BJ (cell line): ENCODE measurements at places on chromosomes 16 and 17.
A peak's percentile ranks its signal among the peaks of the same experiment; 100 is the strongest.

DNA sequence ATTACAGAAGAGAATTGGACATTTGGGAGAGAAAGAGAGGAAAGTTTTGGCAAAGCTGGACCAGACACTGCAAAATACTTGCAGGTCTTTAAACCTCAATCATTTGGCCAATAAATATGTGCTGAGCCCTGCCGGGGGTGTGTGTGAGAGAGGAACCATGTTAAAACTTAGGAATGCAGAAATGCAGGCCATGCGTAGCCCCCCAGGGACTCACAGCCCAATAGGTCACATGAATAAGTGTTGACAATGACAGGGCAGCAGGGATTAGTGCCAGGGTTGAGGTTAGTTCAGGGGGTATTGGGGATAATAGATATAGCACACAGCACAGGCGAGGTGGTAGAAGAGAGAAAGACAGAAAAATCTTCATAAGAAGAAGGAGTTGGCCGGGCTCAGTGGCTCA lies 113.3 kb upstream of the ADAMTS18 start:
- DNase-seq, result no peak

GRCh38 chr16:67091906-67092566 lies 17.7 kb upstream of the PHAF1 start:
- peak; percentile 71 for DNase-seq

- DNase-seq, result no peak
Observed at GRCh38 chr16:86902656-86903001, 324.3 kb downstream of the FOXL1 start.

GRCh38 chr17:75099881-75100595 lies 9.7 kb upstream of the ARMC7 start:
- no peak for DNase-seq

DNA sequence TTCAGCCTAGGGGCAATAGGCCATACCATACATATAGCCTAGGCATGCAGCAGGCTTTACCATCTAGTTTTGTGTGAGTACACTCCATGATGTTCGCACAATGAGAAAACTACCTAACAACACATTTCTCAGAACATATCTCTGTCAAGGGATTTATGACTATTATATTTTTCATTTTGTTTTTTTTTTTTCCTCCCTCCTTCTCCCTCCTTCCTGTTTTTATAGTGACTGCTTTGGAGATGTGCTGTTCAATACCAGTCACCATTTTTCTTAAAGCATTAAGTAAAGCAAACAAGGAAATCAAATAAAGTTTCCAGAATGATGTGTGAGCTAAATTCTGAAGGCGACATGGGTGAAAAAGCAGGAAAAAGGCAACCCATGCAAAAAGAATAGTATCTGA lies 194.6 kb downstream of the STX8 start:
- no peak for DNase-seq

- DNase-seq, result no peak
Observed at GRCh38 chr16:1998852-1999801, 9.4 kb downstream of the SYNGR3 start.

GRCh38 chr17:82386881-82387704 lies 15.5 kb downstream of the UTS2R start:
- DNase-seq, result no peak

GRCh38 chr17:48295362-48296288 lies 134.4 kb downstream of the SKAP1 start:
- DNase-seq, result no peak

DNA sequence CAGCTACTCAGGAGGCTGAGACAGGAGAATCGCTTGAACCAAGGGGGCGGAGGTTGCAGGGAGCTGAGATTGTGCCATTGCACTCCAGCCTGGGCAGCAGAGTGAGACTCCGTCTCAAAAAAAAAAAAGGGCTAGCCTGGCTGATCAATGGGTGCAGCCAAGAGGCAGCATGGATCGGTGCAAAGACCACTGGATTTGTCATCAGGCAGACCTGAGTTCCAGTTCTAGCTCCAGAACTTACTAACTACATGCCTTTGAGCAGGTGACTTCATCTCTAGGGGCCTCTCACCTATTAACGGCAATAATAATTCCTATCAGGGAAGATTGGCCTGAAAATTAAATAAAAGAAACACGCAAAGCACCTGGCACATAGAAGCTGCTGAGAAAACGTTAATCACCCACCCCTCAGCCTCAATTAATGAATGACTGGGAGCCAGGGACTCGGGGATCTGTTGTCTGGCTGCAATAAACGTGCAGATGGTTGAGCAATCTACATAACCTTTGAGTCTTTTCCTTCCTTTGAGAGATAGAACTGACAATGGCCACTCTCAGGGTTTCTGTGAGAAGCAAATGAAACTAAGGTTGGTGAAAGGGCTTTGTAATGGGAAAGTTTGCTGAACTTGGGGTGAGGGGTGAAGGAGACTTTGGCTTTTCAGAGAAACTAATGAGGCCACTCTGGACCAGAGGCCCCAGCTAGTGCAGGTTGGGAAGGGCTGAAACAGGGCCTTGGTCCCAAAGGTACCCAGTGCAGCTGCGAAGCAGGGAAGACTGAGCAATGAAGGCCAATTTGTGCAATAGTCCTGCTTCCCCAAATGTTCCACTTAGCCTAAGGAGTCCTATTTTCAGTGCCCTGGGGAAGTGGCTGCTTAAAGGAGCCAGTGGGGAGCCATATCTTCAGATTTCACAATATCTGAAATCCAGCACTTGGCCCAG lies 7.6 kb downstream of the SEZ6L2 start:
- no peak for DNase-seq

DNA sequence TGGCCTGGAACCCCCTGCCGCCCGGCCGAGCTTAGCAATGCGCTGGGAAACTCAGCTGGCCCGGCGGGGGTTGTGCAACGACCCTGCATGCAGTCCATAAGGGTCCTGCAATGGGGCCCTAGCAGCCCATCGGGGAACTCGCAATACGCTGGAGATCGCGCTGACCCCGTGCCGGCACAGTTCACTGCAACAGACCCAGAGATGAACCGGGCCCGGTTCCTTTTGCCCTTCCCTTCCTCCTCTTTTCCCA lies 375 bp downstream of the SLC25A11 start:
- DNase-seq, result no peak

- DNase-seq, result no peak
Observed at GRCh38 chr17:30225112-30225511, 10.4 kb downstream of the SLC6A4 start.

DNA sequence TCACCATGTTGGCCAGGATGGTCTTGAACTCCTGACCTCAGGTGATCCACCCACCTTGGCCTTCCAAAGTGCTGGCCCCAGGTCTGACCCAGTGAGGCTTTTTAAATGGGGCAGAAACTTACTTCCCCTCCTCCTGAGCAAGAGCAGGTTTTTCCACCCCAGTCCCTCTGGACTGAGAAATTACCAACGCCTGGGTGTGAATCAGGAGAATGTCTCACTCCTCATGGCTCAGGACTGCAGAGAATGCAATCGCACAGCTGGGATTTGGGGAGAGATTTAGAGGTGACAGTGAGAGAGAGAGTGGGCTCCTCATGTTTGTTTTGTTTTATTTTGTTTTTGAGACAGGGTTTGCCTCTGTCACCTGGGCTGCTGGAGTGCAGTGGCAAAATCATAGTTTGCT lies 203.6 kb downstream of the RAB11FIP4 start:
- DNase-seq, result no peak

- no peak for DNase-seq
Observed at GRCh38 chr16:52617591-52617990, 70.6 kb upstream of the TOX3 start.

GRCh38 chr16:46947900-46948547 lies 25.4 kb downstream of the DNAJA2 start:
- DNase-seq, result no peak

- no peak for DNase-seq
Observed at GRCh38 chr17:45070001-45070400, 8.9 kb downstream of the NMT1 start.

- no peak for DNase-seq
Observed at GRCh38 chr16:86725401-86725800, 147.1 kb downstream of the FOXL1 start.

DNA sequence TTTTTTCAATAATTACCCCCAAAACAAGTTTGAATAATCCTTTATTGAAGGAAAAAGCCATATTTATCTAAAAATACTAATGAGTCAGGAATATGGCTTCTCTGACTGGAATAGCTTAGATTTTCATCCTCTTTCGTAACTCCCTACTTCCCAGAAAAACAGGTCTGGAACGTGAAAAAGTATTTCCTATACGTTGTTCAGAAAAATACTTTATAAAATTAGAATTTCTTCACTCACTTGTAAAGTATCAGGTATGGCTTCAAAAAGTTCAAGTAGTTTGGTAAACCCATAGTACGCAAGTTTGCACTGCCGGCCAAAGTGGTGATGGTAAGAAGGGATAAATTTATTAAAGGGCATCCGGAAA lies 33.7 kb downstream of the MARF1 start:
- no peak for DNase-seq

- no peak for DNase-seq
Observed at GRCh38 chr16:10368969-10369551, 16.8 kb upstream of the ATF7IP2 start.

DNA sequence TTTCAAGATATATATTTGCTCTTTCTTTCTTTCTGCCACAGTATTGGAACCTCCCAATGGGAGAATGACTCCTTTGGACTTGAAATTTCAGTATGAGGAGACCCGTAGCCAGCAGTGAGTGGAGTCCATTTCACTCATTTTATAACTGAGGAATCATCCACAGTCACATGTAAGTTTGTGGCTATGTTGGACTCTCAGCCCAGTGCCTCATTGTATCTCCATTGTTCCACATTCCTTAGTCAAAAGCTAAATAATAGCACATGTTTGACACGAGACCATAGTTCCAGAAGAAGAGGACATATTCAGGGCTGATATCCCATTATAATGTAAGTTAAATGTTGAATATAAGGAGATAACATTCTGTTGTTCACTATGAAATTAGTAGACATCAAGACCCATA lies 12.7 kb upstream of the SPAG9 start:
- DNase-seq, result no peak

DNA sequence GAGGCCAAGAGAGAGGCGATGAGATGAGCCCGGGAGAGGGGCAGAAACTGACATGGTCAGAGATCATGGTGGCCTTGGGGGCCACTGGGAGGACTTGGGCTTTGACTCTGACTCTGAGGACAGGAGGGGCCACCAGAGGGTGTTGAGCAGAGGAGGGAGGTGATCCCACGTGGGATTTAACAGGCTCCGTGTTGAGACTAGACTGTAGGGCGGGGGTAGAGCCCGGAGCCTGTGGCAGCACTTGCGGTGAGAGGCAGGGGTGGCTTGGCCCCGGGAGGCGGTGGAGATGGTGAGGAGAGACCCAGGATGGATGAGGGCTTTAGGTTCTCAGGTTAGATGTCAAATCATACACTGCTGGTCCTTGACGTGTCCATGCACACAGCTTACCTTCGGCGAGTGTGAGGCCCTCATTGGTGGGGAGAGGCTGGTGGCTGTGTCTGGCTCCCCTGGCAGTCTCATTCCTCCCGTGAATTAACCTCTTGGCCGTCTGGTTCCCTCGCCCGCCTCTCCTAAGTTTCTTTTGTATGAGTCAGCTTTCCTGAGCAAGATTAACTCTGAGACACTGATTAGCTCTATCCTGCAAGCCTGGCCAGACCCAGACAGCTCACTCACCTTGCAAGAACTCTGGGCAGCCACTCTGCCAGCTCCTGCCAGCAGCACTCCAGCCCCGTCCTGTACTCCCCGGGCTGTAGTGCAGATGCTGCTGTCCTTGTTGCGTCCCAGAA lies 39.7 kb downstream of the VPS35L start:
- peak; percentile 37 for DNase-seq

- DNase-seq, result no peak
Observed at GRCh38 chr16:55465077-55465896, 13.7 kb upstream of the MMP2 start.

DNA sequence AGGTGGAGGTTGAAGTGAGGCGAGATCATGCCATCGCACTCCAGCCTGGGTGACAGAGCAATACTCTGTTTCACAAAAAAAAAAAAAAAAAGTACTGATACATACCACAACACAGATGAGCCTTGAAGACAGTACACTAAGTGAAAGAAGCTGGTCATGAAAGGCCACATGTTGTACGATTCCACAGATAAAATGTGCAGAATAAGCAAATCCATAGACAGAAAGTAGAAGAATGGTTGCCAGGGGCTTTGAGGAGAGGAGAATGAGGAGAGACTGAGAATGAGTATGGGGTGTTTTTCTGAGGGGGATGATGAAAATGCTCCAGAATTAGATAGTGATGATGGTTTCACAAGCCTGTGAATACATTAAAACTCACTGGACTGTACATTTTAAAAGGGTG lies 155.6 kb upstream of the PSMD7 start:
- no peak for DNase-seq

GRCh38 chr16:88812513-88813268 lies 963 bp upstream of the APRT start:
- DNase-seq, result no peak

GRCh38 chr16:84630009-84630408 lies 12.1 kb upstream of the COTL1 start:
- DNase-seq, result no peak

GRCh38 chr16:50835358-50836060 lies 93.6 kb downstream of the CYLD start:
- DNase-seq, result no peak

- no peak for DNase-seq
Observed at GRCh38 chr17:19281161-19281560, 44.0 kb downstream of the EPN2 start.

DNA sequence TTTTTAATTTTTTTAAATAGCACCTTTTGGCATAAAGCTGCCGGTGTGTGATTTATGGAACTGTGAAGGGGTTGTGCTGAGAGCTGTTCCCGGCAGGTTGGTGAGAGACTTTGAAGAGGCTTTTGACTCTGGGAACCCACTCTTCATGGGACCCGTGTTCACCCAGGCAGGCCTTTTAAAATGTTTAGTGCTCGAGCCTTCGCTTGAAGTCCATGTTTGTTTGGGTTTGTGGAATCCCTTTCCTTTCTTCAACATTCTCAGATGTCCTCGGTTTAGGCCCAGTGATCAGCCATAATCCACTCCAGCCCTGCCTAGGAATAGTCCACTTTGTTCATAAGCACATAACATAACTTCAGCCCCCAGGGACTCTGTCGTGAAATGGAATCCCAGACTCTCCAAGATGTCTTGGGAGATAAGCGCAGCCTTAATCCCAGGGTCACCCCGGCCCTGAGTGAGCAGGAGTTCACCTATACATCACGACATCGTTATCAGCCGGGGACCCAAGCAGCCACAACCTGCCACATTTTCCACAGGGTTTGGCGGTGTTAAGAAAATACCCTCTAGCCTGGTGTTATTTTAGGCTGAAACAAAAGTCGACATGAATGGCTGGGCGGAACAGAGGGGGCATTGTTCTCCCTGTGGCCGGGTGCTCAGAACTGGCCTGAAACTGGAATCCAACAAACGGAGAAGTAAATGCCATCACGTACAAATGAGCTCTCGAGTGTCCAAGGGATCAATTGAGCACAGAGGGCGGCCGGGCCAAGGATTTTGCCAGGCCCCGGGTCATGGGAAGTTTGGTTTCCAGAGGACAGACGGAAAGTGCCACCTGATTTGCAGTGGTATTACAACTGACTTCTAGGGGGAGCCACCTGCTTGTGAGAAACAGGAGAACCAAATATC lies 145.7 kb upstream of the IRX3 start:
- no peak for DNase-seq

DNA sequence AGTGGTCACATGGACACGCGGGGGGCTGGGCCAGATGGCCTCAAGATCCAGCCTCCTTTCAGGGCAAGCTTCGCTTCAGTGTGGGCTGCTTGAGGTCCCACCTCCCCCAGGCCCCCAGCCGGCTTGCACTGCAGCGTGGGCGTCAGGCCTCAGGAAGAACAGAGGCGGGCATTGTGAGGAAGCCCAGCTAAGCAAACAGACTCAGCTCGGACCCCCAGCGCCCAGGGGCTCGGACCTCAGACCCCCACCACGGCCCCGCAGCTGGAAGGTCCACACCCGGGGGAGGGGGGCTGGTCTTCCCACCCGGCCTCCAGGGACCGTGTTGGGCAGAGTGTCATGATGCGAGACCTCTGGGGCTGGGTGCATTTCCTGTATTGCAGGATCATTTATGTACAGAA lies 24.7 kb upstream of the ZNF469 start:
- no peak for DNase-seq
